Fibroblast of gingiva (primary cell): ENCODE measurements at places on chromosomes 7 and 10.

DNA sequence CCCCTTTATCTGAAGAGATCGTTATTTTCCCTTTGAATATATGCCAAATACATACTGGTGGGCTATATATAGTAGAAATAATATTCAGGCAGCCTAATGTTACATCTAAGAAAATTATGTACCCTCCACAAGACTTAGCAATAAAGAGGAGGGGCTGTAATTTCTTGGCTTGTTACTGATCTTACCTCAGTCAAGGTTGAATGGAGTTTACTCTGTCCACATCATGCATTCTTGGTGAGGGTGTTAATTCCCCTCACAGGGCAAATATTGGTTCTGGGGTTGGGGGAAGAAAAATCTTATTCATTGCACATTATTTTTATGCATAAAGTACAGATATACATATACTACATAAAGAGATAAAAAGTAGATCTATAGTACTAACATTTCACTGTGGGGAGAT is 145.8 kb upstream of the ANK3 start:
- no peak for DNase-seq

- DNase-seq: no peak
Observed at GRCh38 chr7:54629771-54630170, 87.6 kb downstream of the VSTM2A start.

DNA sequence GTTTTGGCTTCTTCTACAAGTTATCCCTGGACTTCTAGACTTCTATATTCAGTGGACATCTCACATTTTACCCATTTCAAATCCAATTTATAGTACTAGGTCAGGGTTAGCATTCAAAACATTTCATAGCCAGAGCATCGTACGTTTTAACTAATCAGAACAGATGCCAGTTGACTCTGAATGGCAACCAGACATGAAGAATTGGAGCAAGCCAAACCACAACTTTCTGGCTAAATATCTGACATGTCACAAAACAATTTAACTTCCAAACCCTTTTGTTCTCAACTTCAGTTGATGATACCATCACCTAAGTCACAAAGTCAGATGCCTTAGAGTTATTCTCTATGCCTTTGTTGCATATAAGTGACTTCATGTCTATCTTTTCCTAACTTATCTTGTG is 1105.7 kb downstream of the XPNPEP1 start:
- DNase-seq: no peak

DNA sequence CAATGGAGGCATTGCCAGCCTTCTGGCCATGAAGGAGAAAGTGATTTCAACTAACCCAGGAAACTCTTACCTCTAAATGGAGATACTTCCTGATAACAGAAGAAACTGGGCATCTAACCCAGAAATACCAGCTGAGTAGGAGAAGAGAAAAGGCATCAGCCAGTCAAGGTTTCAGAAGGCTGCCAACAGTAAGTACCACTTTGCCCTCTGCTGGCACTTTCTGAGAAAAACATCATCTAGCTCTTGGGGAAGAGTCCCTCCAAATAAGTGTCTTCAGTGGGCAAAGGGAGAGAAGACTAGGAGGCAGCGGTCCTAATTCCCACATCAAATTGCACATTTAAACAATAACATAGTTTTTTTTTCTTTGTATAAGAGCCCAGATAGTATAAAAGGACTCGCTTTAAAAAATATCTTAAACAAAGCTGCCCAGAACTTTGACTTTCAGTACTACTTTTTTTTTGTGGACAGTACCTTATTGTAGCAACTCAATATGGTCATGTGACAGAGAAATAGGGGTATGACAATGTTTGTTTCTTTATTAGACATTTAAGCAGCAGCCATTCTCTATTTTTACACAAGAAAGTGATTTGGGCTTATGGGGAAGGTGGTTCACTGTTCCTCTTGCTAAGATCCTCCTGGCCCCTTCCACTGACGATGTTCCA is 157.3 kb downstream of the CTTNBP2 start:
- DNase-seq: peak; percentile 46

GRCh38 chr10:21317902-21318301 is 207.6 kb downstream of the SKIDA1 start:
- peak; percentile 46 for DNase-seq

- DNase-seq: no peak
Observed at GRCh38 chr7:105050493-105050892, 36.5 kb downstream of the KMT2E start.

DNA sequence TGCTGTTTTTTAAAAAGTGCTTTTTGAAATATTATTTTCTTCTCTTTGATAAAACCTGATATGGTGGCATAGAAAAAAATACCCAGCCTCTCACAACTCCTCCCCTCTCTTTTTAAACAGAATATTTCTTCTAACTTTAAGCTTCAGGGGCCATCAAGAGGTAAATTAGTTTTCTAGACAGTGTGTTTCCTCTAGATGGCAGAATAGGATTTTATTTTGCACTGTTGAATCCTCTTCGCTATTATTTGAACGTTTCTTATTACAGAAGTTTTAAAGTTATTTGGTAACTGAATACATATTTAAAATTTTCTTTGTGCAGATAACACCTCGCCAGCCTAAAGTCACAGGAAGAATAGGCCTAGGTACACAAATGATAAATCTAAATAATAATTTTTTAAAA is 30.3 kb downstream of the ARL5B start:
- peak; percentile 30 for DNase-seq

GRCh38 chr10:69577268-69578232 is 4.3 kb upstream of the NEUROG3 start:
- DNase-seq: no peak

DNA sequence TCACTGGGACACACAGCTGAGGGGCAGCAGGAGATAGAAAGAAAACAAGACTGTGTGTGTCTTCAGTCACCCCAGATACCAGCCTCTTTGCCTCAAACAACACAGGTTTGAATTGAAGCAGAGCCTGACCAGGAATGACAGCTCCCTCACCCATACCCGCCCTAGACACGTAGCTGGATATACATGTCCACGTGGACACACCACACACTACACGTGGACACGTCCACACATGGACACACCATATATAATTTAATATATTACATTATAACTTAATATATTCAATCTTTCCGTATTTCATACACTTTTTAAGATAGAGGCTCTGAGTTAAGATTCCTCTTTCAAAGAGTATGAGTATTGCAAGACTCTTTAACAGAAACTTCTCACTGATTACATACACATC is 11.3 kb downstream of the GDF2 start:
- no peak for DNase-seq

DNA sequence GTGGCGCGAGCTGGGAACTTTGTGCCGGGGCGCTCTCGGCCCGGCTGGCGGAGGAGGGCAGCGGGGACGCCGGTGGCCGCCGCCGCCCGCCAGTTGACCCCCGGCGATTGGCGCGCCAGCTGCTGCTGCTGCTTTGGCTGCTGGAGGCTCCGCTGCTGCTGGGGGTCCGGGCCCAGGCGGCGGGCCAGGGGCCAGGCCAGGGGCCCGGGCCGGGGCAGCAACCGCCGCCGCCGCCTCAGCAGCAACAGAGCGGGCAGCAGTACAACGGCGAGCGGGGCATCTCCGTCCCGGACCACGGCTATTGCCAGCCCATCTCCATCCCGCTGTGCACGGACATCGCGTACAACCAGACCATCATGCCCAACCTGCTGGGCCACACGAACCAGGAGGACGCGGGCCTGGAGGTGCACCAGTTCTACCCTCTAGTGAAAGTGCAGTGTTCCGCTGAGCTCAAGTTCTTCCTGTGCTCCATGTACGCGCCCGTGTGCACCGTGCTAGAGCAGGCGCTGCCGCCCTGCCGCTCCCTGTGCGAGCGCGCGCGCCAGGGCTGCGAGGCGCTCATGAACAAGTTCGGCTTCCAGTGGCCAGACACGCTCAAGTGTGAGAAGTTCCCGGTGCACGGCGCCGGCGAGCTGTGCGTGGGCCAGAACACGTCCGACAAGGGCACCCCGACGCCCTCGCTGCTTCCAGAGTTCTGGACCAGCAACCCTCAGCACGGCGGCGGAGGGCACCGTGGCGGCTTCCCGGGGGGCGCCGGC is 870 bp downstream of the FZD1 start:
- DNase-seq: peak; percentile 69

DNA sequence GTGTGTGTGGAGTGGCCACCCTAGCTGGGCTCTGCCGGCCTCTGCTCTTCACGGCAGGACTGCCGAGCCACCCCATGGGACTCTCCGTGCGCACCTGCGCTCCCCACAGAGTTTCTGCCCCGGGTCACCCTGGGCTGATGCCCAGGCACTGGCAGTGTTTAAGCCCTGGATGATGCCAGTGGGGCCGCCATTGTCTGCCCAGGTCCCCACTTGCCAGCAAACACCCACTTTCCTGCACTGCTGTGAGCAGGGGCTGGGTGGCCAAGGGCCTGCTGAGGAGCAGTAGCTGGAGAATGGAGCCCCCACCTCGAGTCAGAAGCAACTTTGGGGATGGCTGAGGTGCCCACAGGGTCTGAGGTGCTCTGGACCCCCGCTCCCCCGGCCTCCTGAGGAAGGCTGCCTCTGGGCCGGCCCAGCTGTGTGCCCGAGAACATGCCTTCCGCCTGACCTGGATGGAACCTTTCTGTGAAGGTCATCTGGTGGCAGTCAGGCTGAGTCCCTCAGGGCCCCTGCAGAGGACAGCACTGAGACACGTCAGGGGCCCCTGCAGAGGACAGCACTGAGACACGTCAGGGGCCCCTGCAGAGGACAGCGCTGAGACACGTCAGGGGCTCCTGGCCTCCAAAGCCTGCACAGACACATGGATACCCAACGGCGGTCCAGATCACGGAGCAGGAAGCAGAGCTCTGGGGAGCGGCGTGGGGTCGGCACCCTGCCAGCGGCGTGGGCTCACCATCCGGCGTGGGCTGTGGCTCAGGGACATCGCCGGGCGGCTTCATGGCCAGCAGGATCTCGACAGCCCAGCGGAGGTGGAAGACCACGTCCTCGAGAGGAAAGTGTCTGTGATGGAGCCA is 62.0 kb downstream of the CFAP46 start:
- no peak for DNase-seq

- DNase-seq: peak; percentile 26
Observed at GRCh38 chr10:22420787-22421517, 75.7 kb downstream of the SPAG6 start.

DNA sequence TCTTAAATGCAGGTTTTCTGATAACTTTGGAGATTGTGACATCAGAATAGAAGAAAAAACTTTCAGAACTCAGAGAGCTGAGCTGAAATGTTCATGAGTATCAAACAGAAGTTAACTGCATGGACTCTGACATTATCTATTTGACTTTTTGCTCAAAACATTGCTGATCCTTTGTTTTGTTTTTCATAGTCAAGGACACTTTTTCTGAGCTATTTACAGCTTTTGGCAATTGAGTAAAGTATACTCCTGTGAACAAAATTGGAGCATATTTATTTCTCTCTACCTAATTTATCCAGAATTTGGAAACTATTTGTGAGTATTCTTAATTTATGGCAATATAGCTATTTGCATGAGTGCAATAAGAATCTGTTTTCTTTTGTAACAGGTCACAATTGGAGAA is 11.1 kb downstream of the KCP start:
- no peak for DNase-seq

DNA sequence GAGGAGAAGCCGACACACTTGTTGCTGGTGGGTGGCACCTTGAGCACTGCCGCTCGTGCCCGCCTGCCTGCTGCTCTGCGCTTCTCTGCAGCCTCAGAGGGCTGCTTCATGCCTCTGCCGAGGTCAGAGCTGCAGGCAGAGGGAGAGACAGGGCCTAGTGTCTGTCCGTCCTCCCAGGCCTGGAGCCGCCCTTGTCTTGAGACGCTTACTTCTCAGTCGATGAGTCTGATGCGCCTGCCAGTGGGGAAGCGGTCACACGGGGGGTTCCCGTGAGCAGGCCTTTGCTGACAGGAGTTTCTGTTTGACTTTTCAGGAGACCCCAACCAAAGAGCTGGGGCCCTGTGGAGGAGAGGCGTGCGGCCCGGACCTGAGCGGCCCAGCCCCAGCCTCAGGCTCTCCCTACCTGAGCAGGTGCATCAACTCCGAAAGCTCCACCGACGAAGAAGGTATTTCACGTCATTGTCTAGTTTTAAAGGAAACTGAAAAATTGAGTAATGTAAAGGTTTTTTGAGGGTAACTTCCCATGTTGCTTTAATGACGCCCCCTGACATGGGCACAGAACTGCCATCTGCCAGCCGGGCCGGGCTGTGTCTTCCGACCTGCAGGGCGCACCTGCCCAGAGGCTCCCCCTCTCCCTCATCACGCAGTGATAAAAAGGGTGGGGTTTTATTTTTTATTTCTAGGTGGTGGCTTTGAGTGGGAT is 7.8 kb upstream of the BHLHA15 start:
- DNase-seq: no peak

DNA sequence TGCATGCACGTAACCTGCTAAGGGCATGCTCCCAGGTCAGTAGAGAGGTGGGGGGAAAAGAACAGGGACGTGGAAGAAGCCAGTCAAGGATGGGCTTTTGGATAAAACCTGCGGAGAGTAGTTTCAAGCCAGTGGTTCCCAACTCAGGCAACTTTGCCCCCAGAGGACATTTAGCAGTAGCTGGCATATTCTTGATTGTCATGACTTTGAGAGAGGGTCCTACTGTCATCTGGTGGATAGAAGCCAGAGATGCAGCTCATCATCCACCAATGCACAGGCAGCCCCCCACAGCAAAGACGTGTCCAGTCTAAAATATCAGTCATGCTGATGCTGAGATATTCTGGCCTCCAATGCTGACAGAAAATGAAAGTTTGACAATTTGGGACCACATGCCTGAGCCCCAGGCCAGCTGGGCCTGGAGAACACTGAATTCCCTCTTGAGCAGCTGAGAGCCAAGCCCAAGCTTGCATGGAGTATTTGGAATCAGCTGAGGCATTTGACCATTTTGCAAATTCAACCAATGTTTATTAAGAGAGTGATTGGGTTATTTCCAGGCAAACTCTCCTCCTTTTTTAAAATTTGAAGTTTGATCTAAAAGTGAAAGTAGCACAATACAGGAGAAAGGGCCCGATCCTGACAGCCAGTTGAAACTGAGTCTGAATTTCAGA is 110.0 kb upstream of the C7orf33 start:
- no peak for DNase-seq

GRCh38 chr10:74612195-74612594 is 214.2 kb upstream of the KAT6B start:
- DNase-seq: no peak

GRCh38 chr7:28808796-28809533 is 149.2 kb downstream of the TRIL start:
- peak; percentile 6 for DNase-seq

- no peak for DNase-seq
Observed at GRCh38 chr7:90592033-90592432, 4.1 kb upstream of the CDK14 start.

DNA sequence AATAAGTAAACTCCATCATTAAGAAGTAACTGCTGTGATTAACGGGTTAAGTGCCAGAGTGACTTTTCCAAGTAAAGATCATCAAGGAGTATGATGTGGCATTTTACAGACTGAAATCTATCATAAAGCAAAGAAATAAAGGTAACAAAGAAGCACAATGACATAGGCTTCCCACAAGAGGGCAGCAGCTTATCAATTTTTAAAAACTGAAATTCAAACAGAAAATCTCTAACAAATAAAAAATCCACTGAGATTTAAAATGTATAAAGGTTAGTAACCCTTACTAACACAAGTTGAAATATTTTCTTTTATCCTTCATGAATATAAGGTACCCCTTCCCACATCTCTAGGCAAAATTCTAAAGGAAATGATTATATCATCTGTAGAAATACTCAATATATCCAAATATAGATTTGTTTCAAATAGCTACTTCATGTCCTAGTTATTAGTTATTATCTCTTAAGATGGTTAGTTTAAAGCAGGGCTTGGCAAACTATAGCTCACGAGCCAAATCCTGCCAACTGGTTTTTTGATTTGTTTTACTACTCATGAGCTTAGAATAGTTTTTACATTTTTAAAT is 29.2 kb downstream of the FAM3C start:
- DNase-seq: no peak
